ENCODE measurements at places on chromosomes 1 and 21.

DNA sequence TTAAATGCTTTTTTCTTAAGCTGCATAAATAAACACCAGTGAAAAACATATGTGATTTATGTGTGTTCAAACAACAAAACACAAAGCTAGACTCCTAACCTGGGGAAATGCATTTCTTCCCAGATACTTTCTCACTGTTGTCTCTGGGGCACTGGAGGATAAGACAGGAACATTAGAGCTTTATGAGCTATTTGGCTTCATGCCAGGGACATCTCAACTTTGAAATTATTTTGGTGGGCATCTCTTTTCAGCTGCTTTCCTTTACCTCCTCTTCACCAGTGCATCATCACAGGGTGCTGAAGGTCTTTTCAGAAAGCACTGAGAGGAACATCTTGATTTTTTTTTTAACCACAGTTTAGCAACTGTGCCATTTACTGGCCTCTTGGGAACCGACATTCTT is 212.9 kb downstream of the DNM3 start:
- DNase-seq: no peak

DNA sequence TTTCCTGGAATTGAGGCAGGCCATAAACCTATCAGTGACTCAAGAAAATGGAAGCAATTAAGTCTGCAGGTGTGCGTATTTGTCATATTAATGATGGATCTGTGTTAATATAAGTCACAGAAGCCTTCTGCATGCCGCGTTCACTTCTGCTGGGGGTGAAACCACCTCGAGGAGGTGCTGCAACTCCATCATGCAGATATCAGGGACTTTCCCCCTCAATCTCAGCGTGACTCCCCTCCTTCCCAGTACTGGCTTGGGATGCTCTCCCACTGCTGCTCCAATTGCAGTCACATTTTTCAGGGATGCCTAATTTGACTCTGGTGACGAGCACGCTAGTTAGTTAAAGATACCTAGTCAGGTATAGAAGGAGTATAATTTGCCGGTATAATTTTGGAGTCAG is 87.5 kb downstream of the ASTN1 start:
- DNase-seq: no peak

DNA sequence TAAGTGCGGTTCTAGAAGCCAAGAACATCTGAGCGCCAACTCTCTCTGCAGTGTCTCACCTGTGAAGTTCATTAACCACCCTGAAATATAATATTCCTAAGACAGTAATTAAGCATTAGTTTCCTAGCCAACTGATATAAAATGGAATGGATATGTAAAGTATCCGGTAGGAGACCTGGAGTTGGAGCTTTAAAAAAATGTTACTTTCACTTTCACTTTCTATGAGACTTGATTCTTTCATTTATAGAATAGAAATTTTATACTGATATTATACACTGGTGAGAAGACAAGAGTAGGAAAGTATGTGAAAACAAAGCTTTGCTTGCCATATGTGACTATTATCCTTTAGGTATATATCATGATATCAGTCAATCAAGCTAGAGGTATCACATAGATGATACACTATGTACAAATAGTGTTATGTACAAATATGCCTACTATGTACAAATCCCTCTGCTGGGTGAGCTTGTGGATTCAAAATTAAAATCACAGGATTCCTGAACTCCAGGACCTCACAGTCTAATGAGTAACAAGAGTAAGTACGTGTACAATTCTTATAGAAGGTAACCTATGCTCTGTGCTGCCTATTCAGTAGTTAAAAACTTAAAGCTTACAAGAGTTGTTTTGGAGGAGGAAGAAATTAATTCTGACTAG is 934.2 kb downstream of the TTLL7 start:
- DNase-seq: no peak

DNA sequence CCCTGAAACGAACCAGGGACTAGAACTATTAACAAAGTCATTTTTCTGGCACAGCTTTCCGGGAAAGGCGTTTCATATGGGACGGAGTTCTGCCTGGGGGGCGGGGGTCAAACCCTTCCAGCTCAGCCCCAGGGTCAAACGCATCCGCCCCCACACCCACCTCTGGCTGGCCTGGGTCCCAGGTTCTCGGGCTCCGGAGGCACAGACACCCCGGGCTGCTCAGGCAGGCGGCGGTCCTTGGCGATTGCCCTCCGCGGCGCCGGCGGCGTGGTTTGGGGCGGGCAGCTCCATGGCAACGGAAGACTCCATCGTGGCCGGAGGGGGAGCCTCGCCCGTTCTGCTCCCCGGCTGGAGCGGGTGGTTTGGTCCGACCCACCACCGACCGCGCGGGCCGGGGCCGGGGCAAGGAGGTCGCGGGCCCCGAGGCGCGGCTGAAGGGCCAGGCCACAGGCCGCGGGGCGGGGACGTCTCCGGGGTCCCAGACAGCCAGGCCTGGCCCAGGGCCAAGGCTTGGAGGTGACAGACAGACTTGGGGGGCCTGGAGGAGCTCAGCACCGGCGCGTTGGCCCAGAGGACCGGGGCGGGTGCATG is at the start of gene CFAP74:
CFAP74 (minus strand) TSS at position 246 of the 591 bp plus-strand sequence. CDS start 12,830 bp downstream, outside the sequence.
- no peak for DNase-seq

GRCh38 chr1:35807614-35808449 is at the start of gene AGO4:
TSS of gene AGO4 (plus strand) at chr1:35808016. CDS start at chr1:35808417, 401 bp downstream.
- no peak for DNase-seq

DNA sequence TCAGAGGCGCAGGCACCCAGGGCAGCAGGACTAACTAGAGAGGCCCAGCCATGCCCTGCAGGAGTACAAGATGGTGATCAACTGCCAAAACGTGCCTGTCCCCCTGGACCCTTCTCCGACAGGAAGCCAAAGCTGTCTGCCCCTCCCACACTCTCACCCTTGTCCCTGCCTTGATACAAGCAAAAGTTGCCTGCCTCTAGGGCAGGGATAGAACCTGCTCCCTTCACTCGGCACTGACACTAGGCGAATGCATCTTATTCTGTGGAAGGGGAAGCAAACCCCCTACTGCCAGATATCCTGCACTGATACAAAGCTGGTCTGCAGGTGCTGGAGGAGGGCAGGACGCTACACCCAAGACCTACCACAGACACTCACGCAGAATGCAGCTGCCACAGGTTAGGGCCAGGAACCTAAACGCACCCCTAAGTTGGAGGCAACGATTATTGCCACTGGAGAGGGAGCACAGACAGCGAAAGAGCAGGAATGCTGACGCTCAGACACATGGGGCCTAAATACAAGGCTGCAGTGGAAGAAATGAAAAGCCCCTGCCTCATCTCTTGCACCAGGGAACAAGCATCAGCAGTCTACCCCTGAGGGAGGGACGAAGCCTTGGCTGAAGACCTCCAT is 3.7 kb downstream of the TARBP1 start:
- DNase-seq: no peak

DNA sequence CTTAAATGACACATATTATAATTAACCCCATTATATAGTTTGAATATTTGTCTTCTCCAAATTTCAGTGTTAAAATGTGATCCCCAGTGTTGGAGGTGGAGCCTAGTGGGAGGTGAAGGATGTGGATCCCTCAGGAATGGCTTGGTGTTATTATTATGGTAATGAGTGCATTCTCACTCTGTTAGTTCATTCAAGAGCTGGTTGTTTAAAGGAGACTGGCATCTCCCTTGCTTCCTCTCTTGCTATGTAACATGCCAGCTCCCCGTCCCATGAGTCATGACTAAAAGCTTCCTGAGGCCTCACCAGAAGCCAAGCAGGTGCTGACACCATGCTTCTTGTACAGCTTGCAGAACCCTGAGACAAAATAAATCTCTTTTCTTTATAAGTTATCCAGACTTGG is 1612.7 kb downstream of the AMY1C start:
- no peak for DNase-seq

Measured in substantia nigra (tissue), 51 donors.